ENCODE measurements at places on chromosomes 2 and 18.

DNA sequence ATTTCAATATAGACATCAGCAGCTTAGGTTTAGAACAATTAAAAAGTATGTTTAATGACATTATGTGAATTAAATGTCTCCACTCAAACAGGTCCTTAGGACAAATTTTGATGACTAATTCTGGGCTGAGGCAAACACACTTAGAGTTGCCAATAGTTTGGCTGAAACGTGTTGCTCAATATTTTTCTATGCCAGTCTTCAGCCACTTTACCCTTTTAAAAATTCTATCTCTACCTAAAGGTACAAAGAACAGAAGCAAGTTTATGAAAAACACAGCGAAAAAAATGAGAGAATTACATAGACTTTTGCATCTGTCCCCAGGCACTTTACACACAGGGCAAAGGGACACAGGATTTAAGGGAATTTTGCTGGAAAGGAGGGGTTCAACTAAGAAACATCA lies 4.5 kb downstream of the IDH1 start:
- DNase-seq = no peak

- DNase-seq = no peak
Measured at GRCh38 chr2:241808051-241808720, 807 bp upstream of the NEU4 start.

GRCh38 chr18:65227970-65228369 lies 522.8 kb upstream of the CDH7 start:
- no peak for DNase-seq

DNA sequence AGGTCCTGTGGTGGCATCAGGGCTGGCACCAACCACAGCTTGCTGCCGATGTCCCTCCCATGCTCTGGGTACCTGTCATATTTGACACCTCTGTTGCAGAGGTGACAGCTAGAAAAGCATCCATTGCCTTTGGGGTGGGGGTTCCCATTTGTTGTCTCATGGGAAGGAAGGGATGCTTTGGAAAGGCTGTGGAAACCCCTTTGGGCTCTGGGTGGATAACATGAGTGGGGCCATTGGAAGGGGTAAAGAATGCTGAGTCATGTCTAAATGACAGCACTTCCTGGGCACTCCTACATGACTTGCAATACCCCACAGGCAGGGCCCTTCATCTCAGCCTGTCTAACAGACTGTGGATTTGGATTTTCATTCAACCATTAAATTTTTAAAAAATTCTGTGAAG lies 27.8 kb downstream of the CTIF start:
- no peak for DNase-seq
